Stimulated activated CD4-positive, alpha-beta T cell treated with anti-CD3 and anti-CD28 coated beads, Interleukin-15, amount 100 ng/mL, for 1 hour (primary cell): ENCODE measurements at places on chromosomes 4 and X.

GRCh38 chrX:46208225-46208854 lies 336.9 kb downstream of the ZNF674 start:
- DNase-seq, result no peak

GRCh38 chrX:866441-866990 lies 235.9 kb downstream of the SHOX start:
- no peak for DNase-seq

GRCh38 chr4:169604131-169604900 lies 8.1 kb downstream of the NEK1 start:
- DNase-seq, result no peak

DNA sequence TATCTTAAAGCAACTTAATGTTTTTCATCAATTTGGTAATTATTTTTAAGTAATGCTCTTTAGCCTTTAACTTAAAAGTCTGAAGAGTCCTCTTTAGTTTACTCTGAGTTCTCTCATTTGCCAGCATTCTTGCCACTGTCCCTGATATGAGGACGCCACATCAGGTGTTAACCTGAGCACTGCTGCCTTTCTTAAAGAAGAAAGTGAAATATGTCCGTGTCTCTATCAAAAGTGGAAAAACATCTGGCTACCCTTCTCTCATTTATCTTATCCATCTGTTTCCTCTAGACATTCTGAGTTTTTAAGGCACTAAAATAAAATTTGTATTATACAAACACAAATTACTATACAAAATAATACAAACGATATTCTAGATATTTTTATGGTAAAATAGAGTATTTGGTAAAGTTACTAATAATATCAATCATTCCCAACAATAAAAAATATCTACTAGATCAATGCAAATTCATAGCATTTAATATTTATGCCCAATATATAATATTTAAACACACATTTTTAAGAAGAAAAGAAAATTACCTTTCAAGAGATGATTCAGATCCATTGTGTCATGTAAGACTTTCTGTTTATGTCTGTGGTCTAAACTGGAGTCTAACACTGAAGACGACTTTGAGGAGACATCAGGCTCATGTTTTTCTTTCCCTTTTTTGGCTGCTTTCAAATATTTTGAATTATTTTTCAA lies 14.0 kb downstream of the CFAP97 start:
- DNase-seq, result no peak

DNA sequence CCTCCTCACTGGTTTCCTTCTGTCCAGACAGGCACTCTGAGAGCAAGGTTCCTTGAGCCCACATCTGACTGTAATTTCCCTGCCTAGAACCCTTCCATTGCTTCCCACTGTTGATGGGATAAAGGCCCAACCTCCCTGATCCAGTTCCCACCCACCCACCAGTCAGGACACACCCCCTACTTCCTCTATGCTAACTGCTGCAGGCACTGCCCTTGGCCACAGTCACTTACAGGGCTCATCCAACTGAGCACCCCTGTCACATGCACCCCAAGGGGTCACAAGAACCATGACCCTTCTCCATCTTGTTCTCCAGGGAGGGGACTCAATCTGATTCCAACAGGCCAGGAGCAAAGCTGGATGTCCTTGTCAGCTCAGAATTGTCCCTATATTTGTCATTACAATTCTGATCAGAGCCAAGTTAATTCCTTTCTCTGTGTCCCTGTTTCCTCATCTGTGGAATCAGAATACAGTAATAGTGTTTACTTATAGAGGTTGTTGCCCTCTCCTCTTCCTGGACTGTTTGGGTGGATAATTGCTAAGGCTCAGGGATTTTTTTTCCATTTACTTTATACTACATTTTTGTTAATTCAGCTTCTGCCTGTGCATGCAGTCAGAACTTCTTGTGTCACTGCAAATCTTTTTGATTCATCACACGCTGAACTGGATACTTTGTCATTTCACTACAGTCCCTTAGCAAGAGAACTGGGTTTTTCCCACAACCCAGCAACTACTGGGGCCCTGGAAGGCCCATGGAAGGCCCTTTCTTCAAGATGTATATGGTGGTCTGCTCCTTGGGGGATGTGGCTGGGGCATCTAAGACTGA lies 105.6 kb upstream of the MAMLD1 start:
- no peak for DNase-seq

- DNase-seq, result no peak
Observed at GRCh38 chr4:182843808-182844325, 73.3 kb downstream of the DCTD start.
